Stimulated activated CD8-positive, alpha-beta memory T cell treated with anti-CD3 and anti-CD28 coated beads, Interleukin-7, amount 100 ng/mL, for 48 hours (primary cell): ENCODE measurements at places on chromosomes 7 and 10.

DNA sequence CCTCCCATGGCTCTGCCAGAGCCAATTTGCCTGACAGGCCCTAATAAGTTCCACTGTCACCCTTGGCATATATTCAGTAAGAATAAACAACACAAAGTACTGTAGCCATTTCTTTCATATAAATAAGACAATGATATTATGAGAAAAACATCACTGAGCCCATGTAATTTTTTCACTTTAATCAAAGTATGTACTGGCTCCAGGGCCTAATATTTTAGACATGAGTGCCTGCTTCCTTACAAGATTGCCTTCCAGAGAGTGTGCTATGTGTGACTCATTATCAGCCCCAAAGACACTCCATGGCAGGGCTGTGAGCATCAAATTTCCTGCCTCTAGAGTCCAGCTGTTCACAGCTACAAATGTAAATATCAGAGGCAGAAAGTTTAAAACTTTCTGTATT, 297.6 kb downstream of the LHFPL3 start:
- no peak for DNase-seq

- DNase-seq = no peak
Observed at GRCh38 chr10:58641095-58641531, 128.4 kb downstream of the BICC1 start.

DNA sequence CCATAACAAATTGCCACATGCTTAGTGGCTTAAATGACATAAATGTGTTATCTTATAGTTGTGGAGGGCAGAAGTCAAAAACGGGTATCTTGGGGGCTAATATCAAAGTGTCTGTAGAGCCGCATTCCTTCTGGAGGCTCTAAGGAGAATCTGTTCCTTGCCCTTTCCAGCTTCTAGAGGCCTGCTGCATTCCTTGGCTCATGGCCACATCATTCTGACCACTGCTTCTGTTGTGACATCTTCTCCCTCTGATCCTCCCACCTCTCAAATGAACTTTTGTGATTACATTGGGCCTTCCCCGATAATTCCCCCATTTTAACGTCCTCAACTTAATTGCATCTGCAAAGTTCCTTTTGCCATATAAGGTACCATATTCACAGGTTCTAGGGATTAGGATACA, 76.1 kb downstream of the CYP26A1 start:
- DNase-seq = no peak

- DNase-seq = no peak
Observed at GRCh38 chr10:44995914-44996669, 4.6 kb upstream of the ZNF22 start.

GRCh38 chr7:41760293-41760692, 57.4 kb upstream of the INHBA start:
- no peak for DNase-seq

DNA sequence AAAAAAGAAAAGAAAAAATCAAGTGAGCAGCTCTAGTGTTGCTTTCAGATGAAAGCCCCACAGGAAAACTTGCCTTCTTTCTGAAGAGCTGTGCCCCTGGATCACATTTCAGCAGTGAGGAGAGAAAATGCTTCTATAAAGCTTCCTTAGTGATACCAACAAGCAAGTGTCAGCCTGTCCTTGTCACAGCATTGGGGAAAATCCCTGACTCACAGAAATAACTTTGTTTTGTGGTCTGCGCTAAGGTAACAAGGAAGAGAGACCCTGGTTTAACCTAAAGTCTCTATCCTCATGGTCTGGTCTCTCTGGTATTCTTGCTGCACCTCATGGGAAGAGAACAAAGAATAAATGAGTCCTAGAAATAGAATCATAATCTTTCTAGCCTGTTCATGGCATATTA, 885.2 kb upstream of the SORCS1 start:
- no peak for DNase-seq

DNA sequence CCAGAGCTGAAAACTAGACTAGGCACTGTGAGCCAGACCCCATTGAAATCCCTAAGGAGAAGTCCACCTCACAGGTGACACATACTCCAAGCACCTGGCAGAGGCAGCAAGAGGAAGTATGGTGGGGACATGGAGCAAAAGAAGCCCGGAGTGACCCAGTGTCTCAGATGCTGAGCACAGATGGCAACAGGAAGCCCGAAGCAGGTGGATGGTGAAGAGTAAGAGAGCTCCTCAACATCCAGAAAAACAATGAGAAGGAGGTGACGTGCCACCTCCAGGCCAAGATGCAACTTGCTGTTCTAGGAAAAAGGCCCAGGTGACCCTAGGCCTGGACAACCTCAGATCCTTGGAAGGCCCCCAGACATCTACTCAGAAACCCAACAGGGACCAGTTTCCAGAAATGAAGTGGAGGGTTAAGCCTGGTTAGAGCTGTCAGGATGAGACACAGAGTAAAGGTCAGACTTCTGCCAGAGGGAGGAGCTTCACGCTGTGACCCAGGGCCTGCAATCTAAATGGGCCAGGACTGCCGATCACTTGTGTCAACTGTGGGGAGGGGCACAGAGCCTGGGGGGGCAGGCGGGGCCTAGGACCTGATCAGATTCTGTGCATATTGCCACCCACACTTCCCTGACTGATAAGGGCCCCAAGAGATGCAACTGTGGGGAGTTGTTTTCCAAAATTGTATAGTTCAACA, 2.4 kb upstream of the COBL start:
- no peak for DNase-seq

- DNase-seq = peak; percentile 53
Observed at GRCh38 chr10:114304571-114305421, 65.7 kb downstream of the VWA2 start.

GRCh38 chr7:65387891-65388290, 14.2 kb downstream of the ZNF92 start:
- DNase-seq = no peak

- no peak for DNase-seq
Observed at GRCh38 chr10:94591461-94592205, 46.0 kb downstream of the HELLS start.

DNA sequence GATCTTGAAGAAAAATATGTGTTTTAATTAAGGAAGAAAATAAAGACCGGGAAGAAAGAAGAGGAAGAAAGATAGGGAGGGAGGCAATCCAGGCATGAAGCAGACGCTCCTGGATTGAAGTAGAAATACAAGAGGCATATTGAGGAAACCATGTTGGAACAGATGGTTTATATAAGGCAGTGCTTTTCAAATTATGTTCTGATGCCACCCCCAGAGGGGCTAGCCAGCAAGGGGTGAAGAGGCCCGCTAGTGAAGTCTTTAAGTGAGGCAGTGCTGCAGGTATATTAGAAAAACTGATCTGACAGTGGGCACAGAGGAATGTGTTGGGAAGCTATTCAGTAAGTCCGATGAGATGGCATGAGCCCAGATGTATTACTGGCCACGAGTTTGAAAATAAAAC, 40.1 kb downstream of the REEP3 start:
- DNase-seq = no peak

DNA sequence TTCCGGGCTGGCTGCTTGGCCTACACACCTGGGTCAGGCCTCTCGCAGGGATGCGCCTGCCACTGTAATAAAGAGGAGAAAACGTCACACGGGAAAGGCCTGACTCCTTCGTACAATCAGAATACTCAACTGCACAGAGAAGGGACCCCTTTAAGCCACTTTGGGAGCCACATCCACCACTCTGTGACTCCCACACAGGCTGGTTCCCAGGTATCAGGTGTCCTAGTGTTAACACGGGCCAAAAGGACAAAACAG, 5.8 kb upstream of the ZNF736 start:
- DNase-seq = no peak

GRCh38 chr7:39580149-39580874, 14.1 kb downstream of the YAE1 start:
- peak; percentile 24 for DNase-seq

DNA sequence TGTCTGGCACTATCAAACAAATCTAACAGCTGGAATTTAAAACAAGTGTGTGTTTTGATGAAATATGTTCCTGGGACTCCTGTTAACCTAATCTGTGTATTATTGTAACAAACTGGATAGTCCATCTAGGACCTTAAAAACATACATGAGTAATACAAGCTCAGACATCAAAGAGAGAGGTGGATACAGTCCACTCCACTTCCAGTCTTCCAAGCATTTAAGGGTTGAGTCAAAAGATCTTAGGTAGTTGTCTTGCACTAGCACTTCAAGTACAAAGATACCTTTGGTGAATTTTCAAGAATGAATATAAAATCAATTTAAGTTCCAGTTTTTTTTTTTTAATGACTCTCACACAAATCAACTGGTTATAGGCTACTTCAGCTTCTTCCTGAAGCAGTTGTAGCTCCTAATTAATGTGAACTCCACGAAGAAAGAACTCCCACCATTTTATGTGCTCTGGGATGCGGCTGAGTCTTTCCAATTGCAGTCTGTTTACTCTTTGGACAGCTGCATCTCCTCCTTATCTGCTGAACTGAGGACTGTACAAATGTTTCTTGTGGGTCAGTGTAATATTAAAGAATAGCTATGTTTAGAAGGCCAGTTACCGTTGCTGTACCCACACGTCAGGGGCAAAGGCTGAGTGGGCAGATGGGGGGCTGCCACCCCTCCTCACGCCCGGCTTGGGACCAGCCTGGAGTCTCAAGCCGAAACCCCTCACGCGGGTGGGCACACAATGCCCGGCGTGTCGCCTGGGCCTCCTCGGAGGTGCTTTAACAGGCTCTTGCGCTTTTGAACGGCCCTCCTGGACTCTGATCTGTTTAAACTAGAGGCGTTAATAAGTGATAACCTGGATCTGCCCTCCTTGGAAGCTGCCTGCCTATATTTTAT, 2.9 kb upstream of the IGF2BP3 start:
- DNase-seq = no peak

DNA sequence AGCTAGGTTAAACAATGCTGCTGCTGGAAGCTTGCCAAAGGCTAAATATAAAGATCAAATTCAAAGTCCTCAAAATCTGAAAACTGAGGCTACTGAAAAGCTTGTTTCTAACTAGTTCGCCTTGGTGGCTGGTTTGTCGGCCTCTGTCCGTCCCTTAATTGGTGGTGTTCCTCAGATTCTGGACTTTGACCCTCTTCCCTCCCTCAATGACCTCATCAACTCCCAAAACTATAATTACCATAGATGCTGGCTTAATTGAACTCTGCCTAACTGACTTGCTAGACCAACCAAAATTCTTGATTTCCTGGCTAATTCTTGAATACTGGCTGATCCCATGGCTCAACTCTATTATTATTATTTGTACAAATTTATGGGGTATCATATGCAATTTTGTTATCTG, 15.6 kb downstream of the ARHGAP21 start:
- DNase-seq = no peak

DNA sequence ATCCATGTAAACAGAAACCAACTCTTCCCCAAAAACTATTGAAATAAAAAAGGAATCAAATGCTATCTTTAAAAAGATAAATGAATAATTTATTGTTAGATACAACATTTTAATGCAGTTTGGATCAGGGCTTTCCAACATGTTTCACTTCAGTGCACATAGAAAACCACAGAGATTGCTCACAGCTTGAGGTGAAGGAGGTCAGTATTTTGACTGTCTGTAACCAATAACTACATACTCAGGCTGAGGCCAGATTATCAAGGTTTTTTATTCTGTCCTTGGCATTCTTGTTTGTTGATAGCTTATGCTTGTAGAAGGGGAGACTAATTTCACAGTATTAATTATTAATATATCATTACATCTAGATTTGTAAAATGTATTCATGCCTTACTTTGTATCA, 195.5 kb downstream of the PRKG1 start:
- DNase-seq = no peak

- no peak for DNase-seq
Observed at GRCh38 chr10:102869258-102870198, at the start of gene AS3MT. TSS of gene AS3MT (plus strand) at chr10:102869470. CDS start at chr10:102869593, 123 bp downstream.

DNA sequence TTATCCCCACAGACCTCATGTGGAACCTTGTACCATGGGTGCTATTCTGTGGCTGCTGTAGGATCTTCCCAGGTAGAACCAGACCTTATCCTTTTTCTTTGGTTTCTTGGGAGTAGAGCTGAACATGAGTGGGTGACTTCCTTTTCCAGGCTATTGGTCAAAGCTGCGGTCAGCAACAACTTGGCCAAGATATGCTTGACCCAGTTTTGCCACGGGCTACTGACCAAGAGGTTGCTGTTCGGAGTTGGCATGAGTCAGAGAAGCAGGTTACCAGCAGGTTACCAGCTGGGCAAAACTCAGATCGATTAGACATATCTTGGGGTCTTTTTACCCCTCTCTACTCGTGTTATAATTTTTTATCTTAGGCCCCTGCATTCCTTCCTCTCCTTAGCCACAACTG, 36.7 kb upstream of the HDAC9 start:
- no peak for DNase-seq

DNA sequence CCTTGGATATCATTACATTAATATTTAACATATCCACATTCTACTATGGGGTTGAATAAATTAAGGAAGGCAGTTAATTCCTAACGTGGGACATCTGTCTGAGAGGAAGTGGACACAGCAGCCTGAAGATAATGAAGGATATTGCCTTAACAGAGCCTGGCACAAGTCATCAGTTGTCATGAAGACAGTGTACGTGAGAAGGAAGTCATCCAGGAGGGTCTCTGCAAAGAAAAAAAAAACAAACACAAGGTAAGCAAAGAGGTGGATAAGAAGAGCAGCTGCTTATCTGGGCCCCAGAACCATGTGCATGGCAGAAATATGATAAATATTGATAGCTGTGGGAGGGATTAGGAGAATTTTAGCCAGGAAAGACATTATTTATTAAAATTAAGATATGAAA, 190.0 kb downstream of the RAPGEF5 start:
- DNase-seq = no peak

DNA sequence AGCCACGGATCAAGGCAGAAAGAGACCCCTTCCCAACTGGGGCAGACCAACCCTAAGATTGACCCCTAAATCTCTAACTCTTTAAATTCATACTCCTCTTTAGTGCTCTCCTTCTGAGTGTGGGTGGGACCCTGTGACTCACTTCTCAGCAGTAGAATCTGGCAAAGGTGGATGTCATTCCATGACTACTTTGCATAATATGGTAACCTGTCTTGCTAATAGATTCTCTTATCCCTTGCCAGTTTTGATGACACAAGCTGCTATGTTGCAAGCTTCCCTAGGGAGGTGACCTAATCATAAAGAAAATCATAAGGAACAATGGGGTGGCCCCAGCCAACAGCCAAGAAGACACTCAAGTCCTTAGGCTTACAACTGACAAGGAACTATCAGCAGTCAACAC, 155.4 kb upstream of the VWC2 start:
- no peak for DNase-seq

DNA sequence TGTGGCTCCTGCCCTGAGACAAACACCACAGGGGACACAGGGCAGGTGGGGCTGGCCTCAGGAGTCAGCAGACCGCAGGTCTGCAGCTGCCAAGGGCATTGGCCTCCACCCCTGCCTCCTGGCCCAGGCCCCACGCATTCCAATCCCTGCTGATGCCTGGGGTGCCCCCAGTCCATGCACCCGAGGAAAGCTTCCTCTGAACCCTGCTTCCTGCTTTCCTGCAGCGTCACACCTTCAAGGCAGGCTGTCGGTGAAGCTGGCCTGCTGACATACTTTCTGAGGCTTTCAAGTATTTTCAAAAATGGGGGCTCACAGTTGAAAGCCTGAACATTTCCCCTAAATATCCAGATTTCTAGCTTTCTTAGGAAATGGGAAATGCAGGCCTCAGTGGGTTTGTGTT, 22.5 kb upstream of the ANTXRL start:
- no peak for DNase-seq
